ENCODE measurements at places on chromosomes 11 and 22.

DNA sequence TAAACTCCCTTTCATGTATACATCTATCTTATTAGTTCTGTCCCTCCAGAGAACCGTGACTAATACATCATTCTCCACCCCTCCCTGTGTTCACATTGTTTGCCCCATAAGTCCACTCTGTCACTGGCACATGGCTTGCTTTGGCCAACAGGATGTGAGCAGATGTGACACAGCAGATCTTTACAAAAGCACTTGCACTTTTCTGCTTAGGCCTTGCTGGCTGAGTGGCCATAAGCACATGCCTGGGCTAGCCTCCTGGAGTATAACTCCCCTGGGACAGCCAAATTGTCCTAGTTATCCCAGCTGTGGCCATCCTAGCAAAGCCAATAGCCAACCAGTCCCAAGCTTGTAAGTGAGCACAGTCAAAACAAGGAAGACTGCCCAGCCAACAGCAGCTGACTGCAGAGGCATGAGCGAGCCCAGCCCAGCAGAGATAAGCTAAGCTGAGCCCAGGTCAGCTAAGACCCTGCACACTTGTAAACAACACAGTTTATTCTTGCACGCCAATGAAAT is 9.7 kb upstream of the RCN1 start:
- no peak for DNase-seq

DNA sequence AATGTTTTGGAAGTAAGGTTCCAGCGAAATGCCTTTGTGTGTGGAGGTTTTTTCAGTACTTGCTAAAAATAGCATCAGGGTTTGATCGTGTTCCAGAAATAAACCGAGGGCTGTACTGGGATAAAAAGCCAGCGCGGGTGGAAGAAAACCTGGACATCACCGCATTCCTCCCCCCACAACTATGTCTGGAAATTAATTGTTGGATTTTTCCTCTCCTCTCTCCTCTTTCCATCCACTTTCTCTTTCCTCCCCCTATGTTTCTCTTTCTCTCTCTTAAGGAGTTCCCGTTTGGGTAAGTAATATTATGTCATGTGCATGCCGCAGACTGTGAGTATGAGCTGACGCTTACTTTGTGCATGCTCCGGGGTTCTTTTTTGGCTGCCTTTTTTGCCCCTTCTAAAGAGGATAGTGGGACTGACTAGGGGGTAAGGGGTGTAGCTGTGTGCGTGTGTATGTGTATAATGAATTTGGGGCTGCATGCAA is 104.2 kb upstream of the HSD17B12 start:
- DNase-seq: no peak

DNA sequence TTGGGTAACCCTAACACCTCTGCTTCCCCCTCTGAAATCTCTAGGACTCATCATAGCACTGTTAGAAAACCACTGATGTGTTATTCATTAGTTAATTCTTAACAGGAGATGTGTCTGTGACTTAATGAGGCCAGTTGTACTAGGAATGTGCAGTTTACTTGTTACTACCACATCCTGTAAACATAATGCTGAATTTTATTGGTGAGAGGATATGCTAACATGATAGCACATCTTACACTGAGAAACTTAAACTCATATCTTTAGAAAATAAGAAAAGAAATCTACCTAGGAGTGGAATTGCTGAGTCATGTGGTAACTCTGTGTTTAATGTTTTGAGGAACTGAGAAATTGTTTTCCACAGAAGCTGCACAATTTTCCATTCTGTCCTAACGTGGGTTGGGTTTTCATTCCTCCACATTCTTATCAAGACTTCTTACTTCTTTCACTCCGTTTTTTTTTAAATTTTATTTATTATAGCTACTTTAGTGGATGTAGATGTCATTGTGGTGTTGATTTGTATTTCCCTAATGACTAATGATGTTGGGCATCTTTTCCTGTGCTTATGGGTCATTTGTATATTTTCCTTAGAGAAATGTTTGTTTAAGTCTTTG is 33.7 kb downstream of the RNF121 start:
- peak; percentile 17 for DNase-seq

- DNase-seq: no peak
Measured at GRCh38 chr22:35752006-35752862, 34.6 kb downstream of the APOL5 start.

GRCh38 chr11:33001281-33001680 is 14.4 kb upstream of the DEPDC7 start:
- DNase-seq: no peak

GRCh38 chr22:31569126-31569525 is 72.8 kb downstream of the SFI1 start:
- no peak for DNase-seq

GRCh38 chr22:24768537-24769374 is 5.8 kb downstream of the PIWIL3 start:
- DNase-seq: no peak
